ENCODE measurements at places on chromosomes 2 and 18.
A peak's percentile ranks its signal among the peaks of the same experiment; 100 is the strongest.

DNA sequence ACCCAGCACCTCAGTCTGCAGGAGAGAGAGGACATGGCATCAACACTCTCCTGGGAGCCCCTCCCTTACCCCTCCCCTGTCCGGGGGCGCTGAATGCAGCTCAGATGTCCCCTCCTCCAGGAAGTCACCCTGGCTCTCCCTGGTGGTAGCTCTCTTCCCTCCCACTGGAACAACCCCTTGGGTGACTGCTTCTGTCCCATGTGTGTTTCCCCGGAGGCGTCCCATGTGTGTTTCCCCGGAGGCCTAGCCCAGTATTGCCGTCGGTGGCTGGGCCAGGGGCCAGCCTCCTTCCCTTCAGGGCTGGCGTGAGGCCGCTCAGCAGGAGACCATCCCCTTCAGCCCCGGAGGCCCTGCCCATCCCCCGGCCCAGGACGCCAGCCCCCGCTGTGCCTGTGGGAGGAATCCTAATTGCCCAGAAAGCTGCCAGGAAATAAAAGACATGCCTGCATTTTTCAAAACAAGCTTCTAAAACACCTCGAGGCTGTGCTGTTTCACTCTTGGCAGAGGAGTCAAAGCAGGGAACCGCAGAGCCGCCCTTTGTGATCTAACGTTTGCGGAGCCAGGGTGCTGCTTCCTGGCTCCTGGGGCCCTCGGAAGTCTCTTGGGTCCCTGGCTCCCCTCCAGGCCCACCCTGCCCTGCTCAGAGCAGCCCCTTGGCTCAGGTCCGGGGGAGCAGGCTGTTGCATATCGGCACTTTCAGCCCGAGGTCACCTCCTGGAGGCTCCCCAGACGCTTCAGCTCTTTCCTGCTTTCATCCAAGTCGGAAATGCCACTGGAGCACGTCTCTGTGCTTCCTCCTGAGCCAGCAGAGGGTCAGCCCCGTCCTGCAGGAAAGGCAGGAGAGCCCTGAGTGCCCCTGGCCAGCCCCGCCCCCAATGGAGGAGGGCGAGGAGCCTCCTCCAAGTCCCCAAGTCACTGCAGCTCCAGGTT is 11.4 kb downstream of the SNED1 start:
- DNase-seq = peak; percentile 27

DNA sequence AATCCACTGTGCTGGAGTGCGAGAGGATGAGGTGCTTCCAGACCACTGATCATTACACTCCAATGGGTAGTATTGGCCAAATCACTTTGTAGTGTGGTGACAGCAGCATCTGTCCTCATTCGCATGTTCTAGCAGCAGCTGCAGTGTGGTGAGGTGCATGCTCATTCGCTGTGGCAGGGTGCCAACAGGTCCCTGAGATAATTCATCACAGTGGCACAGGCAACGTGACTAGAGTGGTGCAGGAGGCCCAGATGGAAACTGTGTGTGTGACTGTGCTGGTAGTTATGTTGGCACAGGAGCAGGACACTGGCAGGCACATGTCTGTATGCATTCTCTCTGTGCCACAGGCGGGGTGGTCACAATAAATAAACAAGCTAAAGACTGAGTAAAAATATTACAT is 329.5 kb upstream of the SYT4 start:
- DNase-seq = no peak

GRCh38 chr2:218400167-218400929 is 680 bp downstream of the CTDSP1 start:
- no peak for DNase-seq

DNA sequence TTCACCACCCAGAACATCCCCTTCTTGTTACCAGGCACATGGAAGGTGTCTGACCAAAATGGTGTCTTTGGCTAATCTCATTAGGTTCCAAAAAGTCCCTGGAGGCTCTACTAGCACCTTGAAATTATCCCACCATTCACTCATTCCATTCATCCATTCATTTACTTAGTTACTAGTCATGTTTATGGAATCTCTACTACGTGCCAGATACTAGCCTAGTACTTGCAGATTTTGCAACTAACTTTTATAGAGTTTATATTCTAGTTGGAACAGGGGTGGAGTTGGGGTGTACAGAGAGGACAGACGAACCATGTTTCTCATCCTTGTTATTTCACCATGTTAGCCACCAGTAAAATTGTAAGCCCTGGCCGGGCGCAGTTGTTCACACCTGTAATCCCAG is 4.0 kb upstream of the NOP58 start:
- no peak for DNase-seq

DNA sequence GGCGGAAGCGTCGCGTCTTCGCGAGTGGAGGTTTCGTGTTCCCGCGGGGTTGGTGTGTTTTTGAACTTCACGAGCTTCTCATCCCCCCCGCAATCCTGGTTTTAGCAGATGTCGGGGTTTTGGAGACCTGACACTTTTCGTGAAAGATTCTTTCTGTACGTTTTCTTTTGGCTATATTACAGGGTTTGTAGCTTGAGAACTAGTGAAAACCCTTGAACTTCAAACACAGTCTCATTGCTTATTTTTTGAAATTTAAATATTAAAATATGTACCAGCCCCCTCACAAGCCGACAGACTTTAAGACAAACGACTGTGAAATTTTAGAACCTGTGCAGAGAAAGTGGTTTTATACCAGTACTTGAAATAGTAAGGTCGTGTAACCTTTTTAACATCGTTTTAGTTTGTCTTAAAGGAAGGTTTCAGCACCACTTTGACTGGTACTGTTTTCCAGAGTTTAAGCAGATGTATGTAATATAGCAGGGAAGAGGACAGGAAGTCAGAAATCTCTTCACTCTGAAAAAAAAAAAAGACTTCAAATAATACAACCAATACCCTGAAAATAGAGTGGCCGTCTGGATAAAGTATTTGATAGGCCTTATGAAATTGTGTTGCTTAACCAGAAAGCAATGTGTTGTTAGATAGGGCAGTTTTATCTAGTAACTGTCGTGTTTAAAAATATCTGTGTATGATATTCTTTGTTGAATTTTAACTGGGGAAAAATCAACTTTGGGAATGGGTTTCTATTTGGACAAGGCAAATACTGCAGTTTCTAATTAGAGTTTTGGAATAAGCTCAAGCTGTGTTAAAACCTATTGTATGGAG is 1.4 kb downstream of the SPATS2L start:
- DNase-seq = no peak

GRCh38 chr2:67571785-67572718 is 174.9 kb downstream of the ETAA1 start:
- DNase-seq = no peak

DNA sequence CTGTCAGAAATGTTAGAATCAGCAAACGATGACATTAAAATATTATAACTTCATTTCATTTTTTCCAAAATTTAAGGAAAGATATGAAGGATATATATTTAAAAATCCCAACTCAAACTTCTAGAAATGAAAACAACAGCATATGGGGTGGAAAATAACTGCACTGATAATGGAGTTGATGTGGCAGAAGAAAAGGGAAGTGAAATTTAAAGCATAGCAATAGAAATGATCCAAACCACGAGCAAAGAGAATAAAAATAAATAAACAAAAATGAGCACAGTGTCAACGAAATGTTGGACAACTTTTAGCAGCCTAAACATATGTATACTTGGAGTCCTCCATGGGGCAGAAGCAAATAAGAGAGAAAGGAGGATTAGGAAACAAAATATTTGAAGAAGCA is 280.2 kb downstream of the KCNJ3 start:
- DNase-seq = no peak

DNA sequence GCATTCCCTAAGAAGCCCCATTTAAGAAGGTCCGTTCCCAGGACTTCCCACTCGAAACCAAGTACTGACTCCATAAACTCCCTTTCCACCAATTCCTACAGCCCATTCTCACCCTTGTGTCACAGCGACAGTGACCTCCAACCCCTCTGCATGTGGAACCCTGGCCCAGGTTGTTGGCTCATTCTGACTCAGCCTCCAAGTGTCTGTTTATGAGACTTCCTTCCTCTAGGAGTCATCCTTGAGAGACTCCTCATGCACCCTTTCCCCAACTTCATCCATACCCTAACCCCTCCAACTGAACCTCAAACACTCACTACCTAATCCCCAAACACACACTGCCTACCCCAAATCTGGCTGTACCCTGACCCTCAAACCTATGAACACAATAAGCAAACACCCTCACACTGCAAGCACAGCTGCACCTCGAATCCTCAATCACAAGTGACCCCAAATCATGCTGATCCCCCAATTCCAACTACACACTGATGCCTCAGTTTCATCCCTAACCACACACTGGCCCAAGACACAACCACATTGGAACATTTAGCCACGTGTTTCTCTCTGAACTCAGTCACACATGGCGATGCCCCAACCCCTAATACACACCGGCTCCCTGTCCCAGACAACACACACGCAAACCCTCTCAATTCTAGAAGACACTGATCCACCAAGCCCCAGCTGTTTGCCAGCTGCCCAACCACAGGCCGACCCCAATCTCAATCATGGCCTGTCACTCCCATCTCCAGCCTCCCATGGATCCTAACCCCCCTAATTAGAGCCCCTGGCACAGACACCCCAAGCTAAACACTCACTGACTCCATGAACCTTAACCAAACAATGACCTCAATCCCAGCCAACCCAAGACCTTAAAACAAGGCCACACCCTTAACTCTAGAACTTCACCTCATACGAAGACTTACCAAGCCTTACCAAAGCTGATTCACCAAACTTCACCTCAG is 219.6 kb downstream of the CYP26B1 start:
- no peak for DNase-seq

GRCh38 chr2:240452462-240453256 is 17.2 kb downstream of the GPC1 start:
- no peak for DNase-seq

DNA sequence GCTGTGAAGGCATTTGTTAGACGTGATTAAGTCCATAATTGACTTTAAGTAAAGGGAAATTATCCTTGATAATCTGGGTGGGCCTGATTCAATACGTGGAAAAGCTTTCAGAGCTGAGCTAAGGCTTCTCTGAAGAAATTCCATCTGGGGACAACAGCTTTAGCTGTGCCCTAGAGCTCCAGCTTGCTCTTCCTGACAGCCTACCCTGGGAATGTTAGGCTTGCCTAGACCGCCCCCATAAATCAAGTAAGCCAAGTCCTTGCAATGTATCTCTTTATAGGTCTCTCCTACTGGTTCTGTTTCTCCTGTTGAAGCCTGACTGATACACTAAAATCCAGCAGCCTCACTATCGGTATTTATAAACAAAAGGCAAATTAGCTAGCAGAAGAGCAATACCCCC is 160.0 kb downstream of the STK39 start:
- no peak for DNase-seq

GRCh38 chr18:39705362-39705761 is 2139.8 kb upstream of the CELF4 start:
- no peak for DNase-seq

DNA sequence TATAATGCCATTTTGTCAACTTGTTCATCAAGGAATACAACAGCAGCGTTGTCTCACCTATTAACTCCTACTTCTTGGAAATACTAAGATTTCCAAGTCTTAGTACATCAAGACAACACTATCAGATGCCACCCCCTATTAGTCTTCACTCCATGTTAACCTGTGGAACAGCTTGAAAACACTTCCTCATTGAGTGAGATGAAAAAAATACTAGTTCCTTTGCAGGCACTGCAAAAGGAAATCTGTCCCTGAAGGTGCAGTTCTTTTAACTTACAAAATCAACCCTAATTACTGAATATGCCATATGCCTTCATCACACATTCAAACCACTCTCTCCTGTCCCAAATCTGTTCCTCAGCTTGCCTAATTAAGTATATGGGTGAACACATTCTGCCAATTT is 4.0 kb downstream of the CWC22 start:
- no peak for DNase-seq

GRCh38 chr2:88845772-88846661 is 154.5 kb downstream of the RPIA start:
- no peak for DNase-seq

- no peak for DNase-seq
These were observed 90.9 kb downstream of the SP3 start for GRCh38 chr2:173874003-173874893.

GRCh38 chr2:96802721-96803120 is 13.3 kb upstream of the CNNM3 start:
- DNase-seq = no peak

DNA sequence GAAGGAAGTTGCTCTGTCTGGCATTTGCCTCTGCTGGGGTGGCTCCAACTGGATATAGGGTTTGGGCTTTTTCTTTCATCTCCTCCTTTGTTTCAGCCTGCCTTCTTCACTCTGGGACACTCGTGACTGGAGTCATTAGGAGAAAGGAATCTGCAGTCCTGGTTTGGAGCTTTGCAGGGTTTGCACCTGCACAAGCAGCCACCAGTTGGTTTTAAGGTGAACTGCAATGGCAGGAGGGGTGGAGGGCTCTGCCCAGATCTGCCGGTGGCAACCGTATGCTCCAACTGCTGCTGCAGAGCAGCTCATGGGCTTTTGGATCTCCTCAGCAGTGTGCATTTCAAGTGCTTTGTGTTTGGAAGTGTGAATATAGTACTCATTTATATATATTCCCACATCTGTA is 131.3 kb upstream of the MGAT5 start:
- no peak for DNase-seq

GRCh38 chr2:69459936-69460335 is 22.7 kb upstream of the NFU1 start:
- DNase-seq = no peak

DNA sequence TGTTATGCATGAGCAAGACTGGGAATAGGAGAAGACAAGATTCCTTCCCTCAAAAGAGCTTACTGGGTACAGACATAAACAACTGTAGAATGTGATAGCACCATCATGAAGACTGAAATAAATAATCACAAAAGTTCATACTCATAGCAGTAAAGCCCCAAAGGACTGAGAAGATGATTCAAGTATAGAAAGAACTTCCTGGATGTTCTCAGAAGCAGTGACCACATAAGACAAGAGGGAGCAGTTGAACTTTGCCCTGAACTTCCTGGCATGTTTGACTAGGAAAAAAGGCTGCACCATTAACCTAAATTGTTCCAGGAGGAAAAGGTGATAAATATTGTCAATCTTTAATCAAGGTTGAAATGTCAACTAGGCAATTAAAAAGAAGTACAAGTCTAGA is 57.8 kb upstream of the CCDC141 start:
- DNase-seq = no peak

DNA sequence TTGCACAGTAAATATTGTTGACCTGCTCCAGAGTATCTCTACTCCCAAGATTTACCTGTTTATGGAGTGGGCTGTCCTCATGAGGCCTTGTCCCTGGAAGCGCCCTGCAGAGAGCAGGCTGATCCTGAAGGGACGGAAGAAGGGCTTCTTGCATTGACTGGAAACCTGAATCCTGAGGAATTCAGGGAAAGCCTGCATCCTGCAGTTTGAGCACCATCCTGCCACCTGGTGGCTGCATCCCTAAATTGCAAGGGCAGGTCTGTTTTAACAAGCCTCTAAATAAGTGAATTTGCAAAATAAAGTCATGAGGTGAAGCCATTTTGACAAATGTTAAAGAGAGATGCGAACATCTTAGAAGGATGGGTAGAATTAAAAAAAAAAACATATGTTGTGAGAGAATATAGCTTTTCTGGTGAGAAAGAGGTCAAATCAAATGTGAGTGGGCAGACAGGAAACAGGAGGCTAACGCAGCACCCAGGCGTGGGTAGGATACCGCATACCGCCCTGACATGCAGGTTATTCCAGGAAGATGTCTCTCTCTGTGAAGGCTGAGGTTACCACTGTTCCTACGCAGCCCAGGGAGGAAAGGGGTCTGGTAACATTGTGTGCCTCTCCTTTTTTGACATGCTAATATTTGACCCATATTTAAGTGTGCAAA is 754.9 kb downstream of the RNF144A start:
- DNase-seq = peak; percentile 77

GRCh38 chr2:181558371-181558770 is 98.5 kb downstream of the CERKL start:
- no peak for DNase-seq

All from T-helper 2 cell treated with Interferon-gamma antibody and Interleukin-4, amounts not matched to agents 5 μg/mL and 100 μg/mL, for 36 hours (primary cell).